A549 treated with DMSO at 1 μM for 4 hours (cell line): ENCODE measurements at places on chromosomes 12 and 14. TPM values are rescaled to one million over a fixed set of nuclear protein-coding genes. Genes with fewer than 3 reads are reported as not detected.

Gene TMEM179
- total RNA-seq, result 0.10 to 0.52 TPM (median 0.29 TPM) in 5 replicates

Gene FGF6
- total RNA-seq, result not detected in 5 replicates

Gene KRT72
- not detected in 5 replicates for total RNA-seq

Gene FGF23
- total RNA-seq, result not detected in 5 replicates

Gene TBC1D30
- 1.9 to 2.5 TPM (median 2.0 TPM) in 5 replicates for total RNA-seq

Gene ARG2
- 1.4 to 2.0 TPM (median 1.6 TPM) in 5 replicates for total RNA-seq

Gene SIVA1
- total RNA-seq, result 145 to 215 TPM (median 170 TPM) in 5 replicates

Gene KIAA0586
- 8.8 to 11.8 TPM (median 10.9 TPM) in 5 replicates for total RNA-seq

Gene CIDEB
- 0.14 to 0.70 TPM (median 0.29 TPM) in 5 replicates for total RNA-seq

Gene TSPAN8
- total RNA-seq, result 0.10 to 0.12 TPM in 2 of 5 replicates, not detected in the others

Gene AKAP3
- total RNA-seq, result 0.07 to 0.27 TPM (median 0.17 TPM) in 4 of 5 replicates, not detected in the other

Gene GSKIP
- 17.4 to 26.6 TPM (median 20.8 TPM) in 5 replicates for total RNA-seq

Gene NFE2
- 0.11 to 0.20 TPM (median 0.15 TPM) in 3 of 5 replicates, not detected in the others for total RNA-seq

Gene AMN
- total RNA-seq, result 0.23 to 0.69 TPM (median 0.46 TPM) in 5 replicates

Gene FAM181A
- total RNA-seq, result not detected in 5 replicates

Gene TEX52
- not detected in 5 replicates for total RNA-seq

Gene INSM2
- 0.02 to 0.06 TPM (median 0.05 TPM) in 3 of 5 replicates, not detected in the others for total RNA-seq

Gene ISM2
- 0.30 to 0.64 TPM (median 0.49 TPM) in 5 replicates for total RNA-seq

Gene TTC6
- 0.36 to 0.78 TPM (median 0.44 TPM) in 5 replicates for total RNA-seq

Gene VCPKMT
- total RNA-seq, result 7.5 to 9.4 TPM (median 8.2 TPM) in 5 replicates

Gene ADCY4
- total RNA-seq, result not detected in 5 replicates

Gene PLBD1
- total RNA-seq, result 4.0 to 6.3 TPM (median 4.7 TPM) in 5 replicates

Gene SLCO1C1
- 0.03 to 0.04 TPM in 2 of 5 replicates, not detected in the others for total RNA-seq

Gene HOXC10
- 1.5 to 3.0 TPM (median 2.7 TPM) in 5 replicates for total RNA-seq

Gene BDKRB2
- total RNA-seq, result 3.2 to 6.6 TPM (median 5.9 TPM) in 5 replicates

Gene TIGAR
- 41.3 to 52.2 TPM (median 41.6 TPM) in 5 replicates for total RNA-seq

Gene APOLD1
- 0.19 to 0.67 TPM (median 0.26 TPM) in 5 replicates for total RNA-seq

Gene ANO4
- total RNA-seq, result 0.05 to 0.06 TPM (median 0.06 TPM) in 3 of 5 replicates, not detected in the others

Gene OR10G3
- not detected in 5 replicates for total RNA-seq

Gene OTOGL
- total RNA-seq, result 0.01 to 0.04 TPM in 2 of 5 replicates, not detected in the others

Gene SLC22A17
- 5.8 to 7.9 TPM (median 6.6 TPM) in 5 replicates for total RNA-seq

Gene CLEC1B
- not detected in 5 replicates for total RNA-seq

Gene CLEC9A
- not detected in 5 replicates for total RNA-seq

Gene NAV3
- total RNA-seq, result 15.7 to 22.9 TPM (median 22.3 TPM) in 5 replicates

Gene KRT73
- total RNA-seq, result not detected in 5 replicates

Gene LIN7A
- total RNA-seq, result 0.18 to 0.62 TPM (median 0.46 TPM) in 5 replicates

Gene GDF11
- total RNA-seq, result 3.9 to 5.7 TPM (median 4.5 TPM) in 5 replicates

Gene PARPBP
- total RNA-seq, result 20.5 to 27.2 TPM (median 25.6 TPM) in 5 replicates

Gene EIF5
- total RNA-seq, result 221 to 305 TPM (median 281 TPM) in 5 replicates

Gene BBOF1
- 2.9 to 5.3 TPM (median 3.7 TPM) in 5 replicates for total RNA-seq

Gene NANOG
- not detected in 5 replicates for total RNA-seq

Gene SDR9C7
- not detected in 5 replicates for total RNA-seq
